ENCODE measurements at places on chromosomes 13 and 19.

- DNase-seq = no peak
Measured at GRCh38 chr13:111948811-111949210, 118.1 kb upstream of the SOX1 start.

DNA sequence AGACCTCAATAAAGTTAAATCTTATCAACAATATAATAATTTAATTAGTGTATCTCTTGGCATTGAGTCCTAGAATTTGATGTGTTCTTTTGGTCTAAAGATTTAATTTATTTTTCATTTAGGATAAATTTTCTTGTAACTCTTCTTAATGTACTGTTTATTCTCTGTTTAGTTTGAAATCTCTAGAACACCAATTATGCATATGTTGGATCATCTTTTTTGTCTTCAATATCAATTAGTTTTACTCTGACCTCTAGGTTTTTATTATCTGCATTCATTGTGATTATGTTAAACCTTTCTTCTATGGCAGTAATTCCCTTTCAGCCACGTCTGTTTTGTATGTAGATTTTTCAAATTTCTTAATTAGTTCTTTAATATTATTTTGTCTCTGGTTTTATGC lies 93.8 kb upstream of the ARHGEF7 start:
- DNase-seq = no peak

- DNase-seq = no peak
Measured at GRCh38 chr13:111370570-111371535, 50.4 kb downstream of the TEX29 start.

GRCh38 chr13:99812625-99813024 lies 158.9 kb downstream of the ZIC5 start:
- DNase-seq = no peak

DNA sequence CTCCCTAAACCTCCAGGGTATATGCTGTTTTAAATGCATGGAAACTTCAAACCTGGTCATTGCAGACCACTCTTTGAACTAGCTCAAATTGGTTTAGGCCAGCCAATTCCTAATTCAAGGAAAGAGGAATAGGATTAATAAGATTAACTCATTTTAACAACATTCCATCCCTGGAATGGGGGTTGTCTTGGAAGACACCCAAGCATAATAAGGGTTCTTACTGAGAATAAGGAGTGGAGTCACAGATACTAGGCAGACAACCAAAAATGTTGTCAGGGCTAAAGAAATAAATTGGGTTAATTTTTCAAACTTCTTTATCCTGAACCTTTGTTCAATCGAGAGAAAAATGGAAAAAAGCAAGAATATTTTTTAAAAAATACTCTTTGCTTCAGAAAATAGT lies 186.2 kb downstream of the PCDH9 start:
- no peak for DNase-seq

- no peak for DNase-seq
Measured at GRCh38 chr13:111632906-111633305, 312.5 kb downstream of the TEX29 start.

GRCh38 chr19:49889687-49890348 lies 6.9 kb downstream of the IL4I1 start:
- peak; percentile 74 for DNase-seq

DNA sequence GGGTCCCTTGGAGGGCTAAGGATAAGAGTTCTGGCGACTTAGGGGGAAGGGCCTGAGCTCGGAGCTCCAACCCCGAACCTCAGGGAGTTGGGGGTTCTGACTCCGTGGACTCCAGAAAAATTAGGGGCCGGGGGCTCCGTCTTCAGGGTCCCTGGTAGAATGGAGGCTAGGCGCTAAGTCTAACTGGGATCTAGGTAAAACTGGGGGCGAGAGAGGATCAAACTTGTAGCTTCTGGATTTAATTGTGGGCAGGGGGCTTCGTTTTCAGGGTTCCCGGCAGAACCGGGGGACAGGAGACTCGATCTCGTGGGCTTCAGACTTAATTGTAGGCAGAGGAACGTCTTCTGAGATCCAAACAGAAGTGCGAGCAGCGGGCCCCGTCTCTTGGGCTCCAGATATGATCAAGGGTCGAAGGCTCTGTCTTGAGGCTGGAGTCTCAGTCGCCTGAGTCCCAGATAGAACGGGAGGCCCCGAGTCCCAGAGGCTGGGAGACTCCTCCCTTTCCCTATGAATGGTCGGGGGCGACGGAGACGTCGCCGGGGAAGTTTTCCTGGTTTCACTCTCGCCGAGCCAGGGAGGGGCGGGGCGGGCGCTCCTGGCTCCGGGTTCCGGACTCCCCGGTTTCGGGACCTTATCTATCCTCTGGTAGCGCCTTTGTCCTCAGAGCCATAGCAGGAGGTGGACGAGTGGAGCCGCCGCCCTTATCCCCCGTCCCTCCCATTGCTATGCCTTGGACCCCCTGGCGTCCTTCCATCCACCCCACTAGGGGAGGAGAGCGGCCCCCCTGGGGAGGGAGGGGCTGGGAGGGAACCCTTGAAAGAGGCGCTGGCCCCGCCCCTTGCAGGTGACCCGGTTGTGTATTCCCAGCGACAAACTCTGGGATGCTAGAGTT lies 1.3 kb downstream of the NECTIN2 start:
- DNase-seq = peak; percentile 43

All from neuronal stem cell (in vitro differentiated cells).